Body of pancreas (tissue), 4 donors: ENCODE measurements at places on chromosomes 5 and 9.

- no peak for DNase-seq
These were observed 84.0 kb downstream of the SEC61B start for GRCh38 chr9:99305820-99306811.

- DNase-seq: peak; percentile 54
These were observed 210.6 kb downstream of the AUH start for GRCh38 chr9:91150998-91151717.

DNA sequence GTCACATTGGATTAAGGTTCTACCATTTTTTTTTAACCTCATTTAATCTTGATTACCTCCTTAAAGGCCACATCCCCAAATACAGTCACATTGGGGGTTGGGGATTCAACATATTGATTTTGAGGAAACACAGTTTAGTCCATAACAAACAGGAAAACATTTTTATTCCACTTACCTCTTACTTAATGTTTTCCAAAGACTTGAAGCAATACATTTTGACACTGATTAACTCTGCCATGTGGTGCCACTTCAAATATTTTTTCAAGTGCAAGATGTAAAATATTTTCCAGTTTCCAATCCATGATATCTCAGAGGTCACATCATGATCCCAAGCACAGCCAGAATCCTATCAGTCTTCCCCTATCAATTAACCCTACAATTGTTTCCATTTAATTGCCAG lies 548.0 kb downstream of the CSNK1G3 start:
- DNase-seq: no peak

GRCh38 chr5:54254482-54255198 lies 55.7 kb downstream of the ARL15 start:
- DNase-seq: no peak

- no peak for DNase-seq
These were observed 12.5 kb downstream of the KCNT1 start for GRCh38 chr9:135714242-135715055.

DNA sequence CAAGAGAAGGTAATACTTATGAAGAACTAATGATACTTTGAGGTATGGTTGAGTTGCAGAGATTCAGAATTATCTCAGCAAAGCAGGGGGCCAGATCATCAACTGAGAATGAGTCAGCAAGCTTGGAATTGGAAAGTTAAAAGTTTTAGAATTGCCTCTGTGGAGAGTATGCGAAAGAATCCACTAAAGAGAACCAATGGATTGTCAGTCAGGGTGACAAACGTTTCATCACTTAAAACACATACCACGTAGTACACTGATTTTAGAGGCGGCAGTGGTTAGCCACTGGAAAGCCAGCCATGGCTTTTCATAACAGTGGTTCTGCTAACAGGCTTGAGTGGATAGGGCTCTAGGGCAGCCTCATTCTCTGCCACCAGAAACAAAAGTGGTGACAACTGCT lies 30.7 kb downstream of the AOPEP start:
- no peak for DNase-seq

DNA sequence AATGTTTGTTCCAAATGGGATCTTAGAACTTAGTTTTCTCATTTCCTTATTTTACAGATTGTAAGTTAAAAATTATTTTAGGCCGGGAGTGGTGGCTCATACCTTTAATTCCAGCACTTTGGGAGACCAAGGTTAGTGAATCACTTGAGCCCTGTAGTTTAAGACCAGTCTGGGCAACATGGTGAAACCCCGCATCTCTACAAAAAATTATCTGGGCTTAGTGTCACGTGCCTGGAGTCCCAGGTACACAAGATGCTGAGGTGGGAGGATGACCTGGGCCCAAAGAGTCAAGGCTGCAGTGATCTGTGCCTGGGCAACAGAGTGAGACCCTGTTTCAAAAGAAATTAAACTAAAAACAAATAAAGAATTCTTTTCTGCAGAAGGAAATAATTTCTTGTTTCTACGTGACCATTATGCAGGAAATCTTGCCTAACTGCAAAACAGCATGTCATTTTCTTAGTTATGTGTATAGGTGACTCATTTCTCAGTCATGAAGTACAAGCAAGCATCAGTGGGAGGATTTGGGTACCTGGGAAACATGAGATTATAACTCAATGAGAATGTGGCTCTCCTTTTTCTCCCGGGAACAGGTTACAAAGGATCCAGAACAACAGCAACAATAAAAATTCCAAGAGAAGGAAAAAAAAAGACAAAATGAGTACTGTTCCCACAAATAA lies 375.1 kb upstream of the ST8SIA4 start:
- DNase-seq: no peak

DNA sequence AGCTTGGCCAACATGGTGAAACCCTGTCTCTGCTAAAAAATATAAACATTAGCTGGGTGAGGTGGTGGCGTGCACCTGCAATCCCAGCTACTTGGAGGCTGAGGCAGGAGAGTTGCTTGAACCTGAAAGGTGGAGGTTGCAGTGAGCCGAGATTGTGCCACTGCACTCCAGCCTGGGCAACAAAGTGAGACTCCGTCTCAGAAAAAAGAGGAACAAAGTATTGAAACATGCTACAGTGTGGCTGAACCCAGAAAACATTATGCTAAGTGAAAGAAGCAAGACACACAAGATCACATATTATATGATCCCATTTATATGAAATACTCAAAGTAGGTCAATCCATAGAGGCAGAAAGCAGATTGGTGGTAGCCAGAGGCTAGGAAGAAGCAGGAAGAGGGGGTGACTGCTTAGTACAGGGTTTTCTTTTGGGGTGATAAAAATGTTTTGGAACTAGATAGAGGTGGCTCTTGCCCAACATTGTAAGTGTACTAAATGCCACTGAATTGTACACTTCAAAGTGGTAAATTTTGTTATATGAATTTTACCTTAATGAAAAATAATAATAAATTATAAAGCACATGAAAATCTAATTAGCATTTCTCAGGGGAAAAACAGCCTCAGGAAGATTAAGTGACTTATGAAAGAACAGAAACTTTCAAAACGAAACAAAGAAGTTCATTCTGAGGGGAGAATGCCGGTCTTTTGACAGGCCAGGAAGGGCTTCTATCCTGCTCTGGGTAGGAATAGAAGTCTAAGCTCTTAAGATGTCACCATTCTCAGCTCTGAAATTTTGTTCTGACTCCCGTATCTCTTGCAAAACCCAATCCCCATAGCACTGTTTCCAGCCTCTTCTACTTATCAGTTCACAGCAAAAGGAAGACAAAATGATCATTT lies 161.1 kb upstream of the TBCA start:
- DNase-seq: no peak

DNA sequence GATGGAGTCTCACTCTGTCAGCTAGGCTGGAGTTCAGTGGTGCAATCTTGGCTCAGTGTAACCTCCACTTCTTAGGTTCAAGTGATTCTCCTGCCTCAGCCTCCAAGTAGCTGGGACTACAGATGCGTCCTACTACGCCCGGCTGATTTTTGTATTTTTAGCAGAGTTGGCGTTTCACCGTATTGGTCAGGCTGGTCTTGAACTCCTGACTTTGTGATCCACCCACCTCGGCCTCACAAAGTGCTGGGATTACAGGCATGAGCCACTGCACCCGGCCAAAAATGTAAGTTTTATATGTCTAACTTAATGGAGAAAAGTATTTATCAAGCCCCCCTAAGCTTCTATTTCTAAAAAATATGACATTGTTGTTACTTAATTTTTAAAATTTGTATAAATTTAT lies 98.2 kb upstream of the RIOK2 start:
- no peak for DNase-seq

DNA sequence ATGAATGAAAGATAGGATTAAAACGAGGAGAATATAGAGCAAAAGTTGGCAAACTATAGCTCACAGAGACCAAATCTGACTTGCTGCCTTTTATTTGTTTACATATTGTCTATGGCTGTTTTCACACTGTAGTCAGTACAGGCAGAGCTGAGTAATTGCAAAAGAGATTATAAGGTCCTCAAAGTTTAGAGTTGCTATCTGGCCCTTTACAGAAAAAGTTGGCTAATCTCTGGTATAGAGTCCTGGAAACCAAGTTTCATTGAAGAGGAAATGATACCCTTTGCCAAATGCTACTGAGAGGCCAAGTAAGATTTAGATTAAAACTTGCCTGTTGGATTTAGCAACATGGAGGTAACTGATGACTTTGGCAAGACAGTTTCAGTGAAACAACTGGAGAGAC lies 36.0 kb downstream of the LYRM7 start:
- DNase-seq: no peak

DNA sequence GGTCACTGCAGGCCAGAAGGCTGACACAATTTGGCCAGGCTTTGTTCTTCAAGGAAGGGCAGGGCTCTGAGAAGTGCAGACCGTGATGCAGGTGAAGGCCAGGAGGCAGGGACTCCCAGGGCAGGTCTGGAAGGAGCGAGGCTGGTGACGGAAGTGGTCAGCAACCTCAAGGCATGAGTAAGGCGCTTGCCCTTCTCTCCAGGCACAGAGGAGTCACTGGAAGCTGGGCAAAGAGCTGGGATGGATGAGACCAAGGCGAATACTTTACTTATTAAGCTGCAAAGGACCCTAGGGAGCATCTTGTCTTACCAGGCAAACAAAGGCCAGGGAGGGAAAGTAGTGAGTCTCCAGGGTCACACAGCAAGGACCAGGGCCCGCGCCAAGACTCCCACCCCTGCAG lies 18.6 kb downstream of the IRF1 start:
- DNase-seq: no peak

- DNase-seq: no peak
These were observed 126.5 kb upstream of the CDH18 start for GRCh38 chr5:20114526-20114925.

- no peak for DNase-seq
These were observed 665 bp upstream of the BTF3 start for GRCh38 chr5:73497497-73498056.

- DNase-seq: no peak
These were observed 47.8 kb downstream of the MLANA start for GRCh38 chr9:5938449-5938848.

- no peak for DNase-seq
These were observed 64.1 kb downstream of the ROR2 start for GRCh38 chr9:91885746-91886413.

- DNase-seq: no peak
These were observed 11.5 kb upstream of the SH3RF2 start for GRCh38 chr5:145924849-145925248.

GRCh38 chr5:43730832-43731342 lies 127.9 kb downstream of the NNT start:
- no peak for DNase-seq
